ENCODE measurements at places on chromosomes 4 and X. TPM values are rescaled to one million over a fixed set of nuclear protein-coding genes. Genes with fewer than 3 reads are reported as not detected.

GRCh38 chrX:153722704-153723350, 1.4 kb downstream of the BCAP31 start:
- peaks cover 51% of the 10 kb centered on the region for H3K4me1 ChIP-seq
- no peaks in the 10 kb centered on the region for H3K36me3 ChIP-seq
- H3K27ac ChIP-seq = peak overlapping the region; percentile 29
- no peaks in the 10 kb centered on the region for H3K27me3 ChIP-seq
- DNase-seq = no peak

- no peaks in the 10 kb centered on the region for H3K4me1 ChIP-seq
- H3K4me3 ChIP-seq = no peak overlapping the region
- DNase-seq = no peak
Observed at GRCh38 chrX:69319376-69319775, 154.1 kb upstream of the PJA1 start.

DNA sequence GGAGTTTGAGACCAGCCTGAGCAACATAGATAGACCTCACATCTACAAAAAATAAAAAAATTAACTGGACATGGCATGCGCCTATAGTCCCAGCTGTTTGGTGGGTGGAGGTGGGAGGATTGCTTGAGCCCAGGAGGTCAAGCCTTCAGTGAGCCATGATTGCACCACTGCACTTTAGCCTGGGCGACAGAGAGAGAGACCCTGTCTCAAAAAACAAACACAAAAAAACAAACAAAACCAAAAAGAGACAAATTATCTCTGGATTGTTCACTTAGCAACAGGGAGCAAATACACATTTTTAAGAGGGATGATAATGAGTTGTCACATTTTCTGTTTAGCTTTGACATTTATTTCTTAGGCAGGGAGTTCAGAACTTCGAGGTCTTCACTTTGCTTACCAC, 155.4 kb downstream of the CEP135 start:
- no peak overlapping the region for H3K4me3 ChIP-seq
- no peaks in the 10 kb centered on the region for H3K4me1 ChIP-seq
- no peak for DNase-seq
- no peaks in the 10 kb centered on the region for H3K36me3 ChIP-seq
- H3K27ac ChIP-seq = no peak overlapping the region
- H3K27me3 ChIP-seq = no peaks in the 10 kb centered on the region

UNC5C gene
- total RNA-seq = not detected

DNA sequence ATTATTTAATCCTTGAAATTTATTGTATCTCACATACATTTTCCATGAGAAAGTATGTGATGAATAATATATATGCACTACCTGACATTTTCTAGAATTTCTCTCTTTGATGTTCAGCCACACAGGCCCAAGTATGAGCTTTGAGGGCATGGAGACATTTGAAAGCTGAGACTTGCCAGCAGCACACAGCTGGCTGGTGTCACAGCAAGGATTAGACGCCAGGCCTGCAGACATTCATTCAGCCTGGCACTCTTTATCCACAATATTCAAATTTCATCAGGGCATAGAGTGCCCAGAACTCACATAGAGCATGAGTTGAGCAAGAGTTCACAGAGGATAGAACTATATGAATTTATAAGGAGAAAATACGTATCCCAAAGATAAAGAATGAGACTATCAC, 74.0 kb downstream of the GRIA2 start:
- no peak overlapping the region for H3K4me3 ChIP-seq
- H3K4me1 ChIP-seq = no peaks in the 10 kb centered on the region
- H3K36me3 ChIP-seq = no peaks in the 10 kb centered on the region
- no peaks in the 10 kb centered on the region for H3K27me3 ChIP-seq

- H3K4me1 ChIP-seq = no peaks in the 10 kb centered on the region
- no peak for DNase-seq
- H3K27ac ChIP-seq = no peak overlapping the region
- peaks cover 15% of the 10 kb centered on the region for H3K36me3 ChIP-seq
- no peaks in the 10 kb centered on the region for H3K27me3 ChIP-seq
Observed at GRCh38 chr4:41957634-41958033, 22.4 kb downstream of the TMEM33 start.

GRCh38 chr4:151703401-151703800, 57.4 kb downstream of the GATB start:
- H3K27me3 ChIP-seq = no peaks in the 10 kb centered on the region
- no peaks in the 10 kb centered on the region for H3K4me1 ChIP-seq
- H3K27ac ChIP-seq = no peak overlapping the region
- H3K4me3 ChIP-seq = no peak overlapping the region

GRCh38 chr4:75724066-75724866, at the start of gene USO1:
Gene USO1, plus strand, starts transcription at chr4:75724577. Its CDS starts 243 bp downstream, at chr4:75724820.
- peaks cover 2% of the 10 kb centered on the region for H3K36me3 ChIP-seq
- H3K27me3 ChIP-seq = no peaks in the 10 kb centered on the region
- DNase-seq = peak; percentile 99

- H3K4me3 ChIP-seq = no peak overlapping the region
- no peak overlapping the region for H3K27ac ChIP-seq
- no peak for DNase-seq
- peaks cover 9% of the 10 kb centered on the region for H3K4me1 ChIP-seq
- H3K36me3 ChIP-seq = no peaks in the 10 kb centered on the region
- H3K27me3 ChIP-seq = peaks cover 31% of the 10 kb centered on the region
Observed at GRCh38 chrX:131067216-131067615, 9.1 kb downstream of the ARHGAP36 start.

CCDC158 gene
- not detected for total RNA-seq

DNA sequence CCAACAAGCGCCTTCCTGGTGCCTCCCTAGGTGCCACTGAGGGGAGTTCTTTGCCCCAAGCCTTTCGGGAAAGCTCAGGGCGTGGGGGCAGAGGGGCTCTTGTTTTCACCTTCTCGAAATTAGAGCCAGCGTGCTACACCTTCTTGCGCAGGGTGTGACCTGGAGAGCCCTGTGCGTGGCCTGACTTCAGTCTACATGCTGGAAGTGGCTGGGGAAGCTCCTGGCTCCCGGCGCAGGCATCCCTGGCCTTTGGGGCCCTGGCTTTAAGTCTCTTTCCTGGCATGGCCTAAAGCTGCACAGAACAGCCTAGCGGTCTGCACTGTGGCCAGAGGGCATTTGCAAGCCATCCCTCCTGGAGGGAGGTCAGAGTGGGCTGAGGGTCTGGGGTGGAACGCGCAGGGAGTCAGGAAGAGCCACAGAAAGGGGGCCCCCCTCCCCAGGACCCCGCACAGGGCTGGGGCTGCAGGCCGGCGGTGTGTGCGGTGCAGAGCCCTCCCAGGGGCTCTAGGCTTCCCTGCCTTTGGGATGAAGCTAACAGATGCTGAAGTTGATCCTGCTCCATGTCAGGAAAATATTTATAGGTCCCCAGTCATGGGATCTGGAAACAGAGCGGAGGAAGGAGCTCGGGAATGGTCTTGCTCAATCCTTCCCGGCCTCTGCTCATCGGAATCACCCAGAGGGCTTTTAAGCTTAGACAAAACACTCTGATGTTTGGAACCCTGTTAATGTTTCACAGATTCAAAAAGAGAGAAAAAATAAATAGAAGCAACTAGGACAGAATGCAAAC, 781 bp upstream of the SPON2 start:
- no peak overlapping the region for H3K27ac ChIP-seq
- DNase-seq = no peak
- peaks cover 65% of the 10 kb centered on the region for H3K27me3 ChIP-seq
- H3K36me3 ChIP-seq = peaks cover 2% of the 10 kb centered on the region
- peaks cover 71% of the 10 kb centered on the region for H3K4me1 ChIP-seq

MAGEA9B gene
- not detected for total RNA-seq

DNA sequence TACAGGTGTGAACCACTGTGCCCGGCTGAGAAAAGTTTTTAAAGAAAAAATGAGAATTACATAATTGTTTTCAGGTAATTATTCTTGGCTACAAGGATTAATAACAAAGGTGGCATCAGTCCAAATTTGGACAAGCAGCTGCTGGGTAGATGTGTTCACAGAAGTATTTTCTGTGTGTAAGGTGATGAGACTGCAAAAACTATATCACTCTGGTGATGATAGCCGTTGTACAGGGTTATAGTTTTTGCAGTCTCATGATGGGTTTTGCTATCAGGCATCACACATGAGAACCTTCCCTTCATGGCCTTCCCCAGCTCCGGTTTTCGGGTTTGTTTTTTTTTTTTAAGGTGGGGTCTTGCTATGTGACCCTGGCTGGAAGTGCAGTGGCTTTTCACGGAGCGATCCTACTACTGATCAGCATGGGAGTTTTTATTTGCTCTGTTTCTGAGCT, 5.1 kb upstream of the SLC10A3 start:
- no peaks in the 10 kb centered on the region for H3K4me1 ChIP-seq
- no peaks in the 10 kb centered on the region for H3K36me3 ChIP-seq
- DNase-seq = no peak
- no peak overlapping the region for H3K27ac ChIP-seq
- H3K27me3 ChIP-seq = no peaks in the 10 kb centered on the region

C4orf36 gene
- total RNA-seq = 0.79 TPM

EPGN gene
- not detected for total RNA-seq

DNA sequence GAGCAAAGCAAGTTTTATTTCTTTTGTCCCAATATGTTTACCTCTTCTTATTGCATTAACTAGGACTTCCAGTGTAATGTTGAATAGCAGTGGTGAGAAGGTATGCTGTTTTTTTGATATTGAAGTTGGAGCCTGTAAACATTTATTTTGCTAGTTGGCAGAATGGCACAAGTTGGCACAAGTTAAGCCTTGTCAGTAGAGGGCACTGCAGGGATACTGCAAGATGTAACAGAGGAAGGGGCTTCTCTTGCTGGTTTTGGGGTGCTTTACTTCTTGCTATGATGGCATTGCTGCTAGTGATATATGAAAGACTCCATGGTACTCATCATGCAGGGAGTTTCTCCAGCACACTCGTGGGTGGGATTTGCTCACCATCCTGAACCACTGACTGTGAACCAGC, 327.3 kb upstream of the ARX start:
- H3K27me3 ChIP-seq = no peaks in the 10 kb centered on the region
- DNase-seq = no peak
- no peak overlapping the region for H3K4me3 ChIP-seq
- H3K4me1 ChIP-seq = no peaks in the 10 kb centered on the region

GRCh38 chr4:126241634-126242033, 926.9 kb downstream of the FAT4 start:
- H3K4me3 ChIP-seq = no peak overlapping the region
- no peaks in the 10 kb centered on the region for H3K4me1 ChIP-seq
- no peaks in the 10 kb centered on the region for H3K27me3 ChIP-seq
- no peak for DNase-seq
- H3K27ac ChIP-seq = no peak overlapping the region

HPF1 gene
- total RNA-seq = 12.9 TPM

CD38 gene
- total RNA-seq = 4.3 TPM

CPLX1 gene
- 2.2 TPM for total RNA-seq

SUPT20HL1 gene
- not detected for total RNA-seq

Data from T-cell (primary cell).